ENCODE measurements at places on chromosomes 1 and 21. TPM values are rescaled to one million over a fixed set of nuclear protein-coding genes. Genes with fewer than 3 reads are reported as not detected.

GRCh38 chr1:23357138-23357908 lies 12.3 kb downstream of the ZNF436 start:
- DNase-seq: peak; percentile 41

GRCh38 chr1:9106286-9106685 lies 22.6 kb downstream of the GPR157 start:
- DNase-seq: no peak

GRCh38 chr1:246329900-246330299 lies 177.2 kb downstream of the SMYD3 start:
- no peak for DNase-seq

DNA sequence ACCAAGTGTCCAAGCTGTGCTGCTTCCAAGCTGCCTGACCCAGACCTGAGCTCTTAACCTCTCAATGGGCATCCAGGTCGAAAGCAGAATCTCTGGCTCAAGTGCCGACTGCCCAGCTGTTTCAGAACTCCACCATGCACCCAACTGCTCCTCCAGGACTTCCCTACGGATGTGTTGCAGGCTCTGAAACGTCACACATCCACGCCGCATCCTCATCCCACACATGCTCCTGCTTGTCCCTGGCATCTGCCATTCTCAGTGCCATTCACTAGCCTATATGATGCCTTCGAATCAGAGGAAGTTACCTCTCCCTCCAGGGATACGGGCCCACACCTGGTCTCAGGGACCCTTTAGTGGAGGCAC lies 11.2 kb downstream of the PDZK1IP1 start:
- DNase-seq: no peak

DNA sequence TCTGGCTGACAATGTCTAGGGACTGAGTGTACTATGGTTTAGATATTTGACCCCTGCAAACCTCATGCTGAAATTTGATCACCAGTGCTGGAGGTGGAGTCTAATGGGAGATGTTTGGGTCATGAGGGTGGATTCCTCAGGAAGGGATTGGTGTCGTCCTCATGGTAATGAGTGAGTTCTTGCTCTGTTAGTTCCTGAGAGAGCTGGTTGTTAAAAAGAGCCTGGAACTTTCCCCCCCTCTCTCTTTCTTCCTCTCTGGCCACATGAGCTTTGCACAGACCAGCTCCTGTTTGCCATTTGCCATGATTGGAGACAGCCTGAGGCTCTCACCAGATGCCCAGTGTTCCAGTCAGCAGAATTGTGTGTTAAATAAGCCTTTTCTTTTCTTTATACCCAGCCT lies 36.6 kb upstream of the CNIH3 start:
- DNase-seq: peak; percentile 90

MCL1 gene
- 287 TPM for total RNA-seq

- no peak for DNase-seq
These were observed 283.5 kb downstream of the C1orf94 start for GRCh38 chr1:34460193-34460592.

GRCh38 chr1:119141020-119141424 lies 569 bp upstream of the WARS2 start:
- DNase-seq: peak; percentile 30

OBSCN gene
- 2.1 TPM for total RNA-seq

EDARADD gene
- total RNA-seq: not detected

DNA sequence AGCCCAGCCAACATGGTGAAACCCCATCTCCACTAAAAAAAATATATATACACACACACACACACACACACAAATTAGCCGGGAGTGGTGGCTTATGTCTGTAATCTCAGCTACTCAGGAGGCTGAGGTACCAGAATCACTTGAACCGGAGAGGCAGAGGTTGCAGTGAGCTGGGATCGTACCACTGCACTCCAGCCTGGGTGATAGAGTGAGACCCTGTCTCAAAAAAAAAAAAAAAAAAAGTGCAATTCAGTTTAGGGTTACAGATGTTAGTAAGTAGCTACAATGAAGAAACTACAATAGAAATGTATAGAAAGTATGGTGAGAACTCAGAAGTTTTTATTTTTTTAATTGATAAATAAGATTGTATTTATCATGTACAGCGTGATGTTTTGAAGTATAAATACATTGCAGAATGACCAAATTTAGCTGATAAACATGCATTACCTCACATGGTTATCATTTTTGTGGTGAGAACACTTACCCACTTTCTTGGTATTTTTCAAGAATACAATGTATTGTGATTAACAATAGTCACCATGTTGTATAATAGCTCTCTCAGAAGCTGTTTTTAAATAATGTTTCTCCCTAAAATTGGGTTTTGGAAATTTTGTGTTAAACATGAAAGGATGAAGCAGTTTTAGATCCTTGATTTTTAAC lies 17.9 kb downstream of the KDM1A start:
- no peak for DNase-seq

- DNase-seq: peak; percentile 75
These were observed 31.4 kb downstream of the VASH2 start for GRCh38 chr1:212981571-212982328.

- no peak for DNase-seq
These were observed 64.6 kb downstream of the LHX8 start for GRCh38 chr1:75198761-75199160.

ADAMTS4 gene
- 5.4 TPM for total RNA-seq

TAS1R1 gene
- total RNA-seq: 1.2 TPM

- no peak for DNase-seq
These were observed 114.1 kb downstream of the TNR start for GRCh38 chr1:175629318-175629694.

- no peak for DNase-seq
These were observed 287.9 kb downstream of the LTN1 start for GRCh38 chr21:28704746-28705145.

Measured in LHCN-M2 (cell line).